ENCODE measurements at places on chromosomes 16 and 17.

DNA sequence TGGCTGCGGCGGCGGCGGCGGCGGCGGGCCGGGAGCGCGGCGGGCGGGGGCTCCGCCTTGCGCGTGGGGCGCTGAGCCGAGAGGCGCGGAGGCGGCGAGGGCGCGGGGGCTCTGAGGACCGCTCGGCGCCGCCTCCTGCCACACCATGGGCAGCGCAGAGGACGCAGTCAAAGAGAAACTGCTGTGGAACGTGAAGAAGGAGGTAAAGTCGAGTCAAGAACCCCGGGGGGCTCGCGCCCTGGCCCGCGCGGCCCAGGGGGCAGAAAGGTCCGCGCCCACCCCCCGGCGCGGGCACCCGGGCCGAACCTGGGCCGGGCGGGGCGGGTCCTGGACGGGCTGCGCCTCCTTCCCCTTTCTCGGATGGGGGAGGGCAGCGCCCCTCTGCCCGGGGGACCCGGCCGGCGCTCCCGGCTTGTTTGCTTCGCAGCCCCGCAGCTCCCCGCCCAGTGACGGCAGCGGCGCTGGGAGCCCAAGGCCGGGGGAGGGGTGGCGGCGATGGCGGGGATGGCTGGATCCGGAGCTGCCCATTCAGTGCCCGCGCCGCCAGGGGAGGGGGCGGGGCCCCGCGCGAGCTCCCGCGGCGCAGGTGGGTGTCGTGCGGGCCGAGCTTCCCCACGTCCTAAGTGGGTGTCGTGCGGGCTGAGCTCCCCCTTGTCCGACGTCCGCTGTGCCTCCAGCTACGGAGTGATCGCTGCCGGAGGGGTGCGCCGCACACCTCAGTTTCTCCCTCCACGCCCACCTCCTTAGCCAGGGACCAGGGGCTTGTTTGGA is 428 bp downstream of the SGSM2 start:
- DNase-seq: no peak

GRCh38 chr17:42563143-42563509 is 1.2 kb downstream of the COASY start:
- no peak for DNase-seq

GRCh38 chr17:76734080-76734840 is 2.9 kb downstream of the SRSF2 start:
- no peak for DNase-seq

DNA sequence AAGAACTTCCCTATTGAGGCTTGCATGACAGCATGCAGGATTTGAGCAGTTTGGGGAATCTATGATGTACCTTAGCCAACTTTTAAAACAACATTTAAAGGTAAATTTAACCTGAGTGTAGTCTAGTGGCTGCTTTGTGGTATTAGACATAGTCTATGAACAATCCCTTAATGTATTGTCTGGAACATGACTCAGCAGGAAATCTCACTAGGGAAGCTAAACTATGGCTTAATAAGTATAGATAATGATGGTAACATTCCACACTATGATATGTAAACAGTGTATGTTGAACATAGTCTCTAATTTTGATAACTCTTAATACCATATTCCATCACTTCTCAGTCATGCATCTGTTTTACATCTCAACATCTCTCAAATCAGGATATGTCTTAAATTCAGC is 52.1 kb upstream of the SLC12A3 start:
- DNase-seq: no peak

DNA sequence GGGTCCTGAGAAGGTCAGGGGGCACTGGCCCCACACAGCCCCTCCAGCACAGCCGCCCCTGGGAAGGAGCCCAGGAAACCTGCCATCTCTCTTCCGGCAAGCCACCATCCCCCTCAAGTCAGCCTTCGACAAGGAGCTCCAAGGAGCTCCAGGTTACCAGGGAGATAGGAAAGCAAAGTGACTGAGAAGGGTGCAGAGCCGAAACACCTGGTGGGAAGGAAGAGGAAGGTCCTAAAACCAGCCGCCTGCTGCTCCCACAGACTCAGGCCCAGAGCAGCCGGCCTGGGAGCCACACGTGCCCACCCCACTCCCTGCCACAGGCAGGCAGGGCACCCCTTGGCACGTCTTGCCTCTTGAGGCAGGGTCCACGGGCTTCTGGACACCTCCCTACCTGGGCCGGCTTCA is 80.7 kb downstream of the TIMM22 start:
- no peak for DNase-seq

Data from astrocyte of the cerebellum (primary cell).